ENCODE measurements at places on chromosomes 11 and 22.

- no peak for DNase-seq
These were observed 14.7 kb downstream of the APOL3 start for GRCh38 chr22:36145881-36146280.

- DNase-seq: no peak
These were observed 20.3 kb downstream of the PARVG start for GRCh38 chr22:44200855-44201550.

- no peak for DNase-seq
These were observed 39.6 kb downstream of the BUD13 start for GRCh38 chr11:116733043-116733755.

- no peak for DNase-seq
These were observed 21.7 kb upstream of the TH start for GRCh38 chr11:2193099-2193887.

DNA sequence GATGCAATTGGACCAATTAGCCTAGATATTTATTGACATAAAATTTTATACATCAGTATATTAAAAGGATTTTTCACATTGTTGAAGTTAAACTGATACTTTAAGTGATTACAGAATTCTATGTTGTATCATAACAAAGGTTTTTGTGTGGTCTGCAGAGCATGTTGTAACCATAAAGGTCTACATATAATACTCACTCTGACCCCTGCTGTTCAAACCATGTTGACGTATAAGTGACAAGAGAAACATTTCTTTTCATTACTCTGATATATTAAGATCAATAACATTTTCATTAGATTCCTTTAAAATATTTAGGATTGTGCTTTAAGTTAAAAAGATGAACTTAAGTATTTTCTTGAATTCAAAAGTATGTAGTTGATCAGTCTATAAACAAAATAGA is 63.9 kb downstream of the GAS2 start:
- peak; percentile 21 for DNase-seq

DNA sequence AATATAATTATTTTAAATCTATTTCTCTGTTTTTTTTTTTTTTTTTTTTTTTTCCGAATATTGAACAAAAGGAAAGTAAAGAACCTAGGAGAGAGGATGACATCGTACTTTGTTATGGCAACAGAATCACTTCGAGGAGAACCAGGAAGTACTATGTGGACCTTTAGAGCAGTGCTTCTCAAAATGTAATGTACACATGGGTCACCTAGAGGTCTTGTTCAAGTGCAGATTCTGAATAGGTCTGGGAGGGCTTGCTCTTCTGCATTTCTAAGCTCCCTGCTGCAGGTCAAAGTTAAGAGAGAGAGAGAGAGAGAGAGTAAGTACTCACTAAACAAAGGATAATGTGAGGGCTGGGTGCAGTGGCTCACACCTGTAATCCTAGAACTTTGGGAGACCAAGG is 419.5 kb upstream of the TENM4 start:
- DNase-seq: no peak

- no peak for DNase-seq
These were observed 23.3 kb downstream of the SAMM50 start for GRCh38 chr22:43978558-43978957.

- DNase-seq: no peak
These were observed 15.9 kb upstream of the GRAMD4 start for GRCh38 chr22:46604306-46604690.

DNA sequence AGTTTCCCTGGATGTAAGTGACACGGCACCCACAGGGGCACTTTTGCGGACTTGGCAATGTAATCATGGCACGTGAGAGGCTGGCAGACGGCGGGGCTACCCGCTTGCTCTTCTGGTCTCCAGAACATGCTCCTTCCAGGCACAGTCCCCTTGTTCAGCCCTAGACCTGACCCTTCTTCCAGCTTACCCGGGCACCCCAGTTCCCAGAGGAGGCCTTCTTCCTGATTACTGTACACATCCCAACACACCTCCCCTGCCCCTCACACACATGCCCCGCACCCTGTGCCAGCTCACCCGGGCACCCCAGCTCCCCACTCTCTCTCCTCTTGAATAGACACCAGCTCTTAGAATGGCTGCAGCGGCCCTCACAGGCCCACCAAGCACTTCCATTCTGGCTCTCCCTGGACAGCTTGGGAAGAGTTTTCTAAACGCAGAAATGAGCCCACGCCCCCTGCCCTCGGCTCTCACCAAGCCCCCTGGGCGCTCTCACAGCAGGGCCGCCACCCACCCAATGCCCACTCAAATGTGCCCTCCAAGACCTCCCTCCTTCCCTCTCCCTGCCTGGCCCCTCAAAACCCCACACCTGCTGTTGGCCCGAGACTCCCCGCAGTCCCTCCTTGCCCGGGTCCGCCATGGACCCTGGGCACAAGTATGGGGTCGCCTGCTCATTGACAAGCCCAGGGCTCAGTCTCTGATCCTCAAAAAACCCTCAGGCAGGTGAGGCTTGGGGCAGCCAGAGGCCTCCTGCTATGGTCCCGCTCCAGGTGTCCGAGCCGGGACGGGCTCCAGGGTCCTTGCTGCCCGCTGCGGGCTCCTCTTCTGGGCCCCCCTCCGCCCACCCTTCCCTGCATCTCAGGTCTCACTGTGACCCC is 88.5 kb downstream of the WNT7B start:
- no peak for DNase-seq

DNA sequence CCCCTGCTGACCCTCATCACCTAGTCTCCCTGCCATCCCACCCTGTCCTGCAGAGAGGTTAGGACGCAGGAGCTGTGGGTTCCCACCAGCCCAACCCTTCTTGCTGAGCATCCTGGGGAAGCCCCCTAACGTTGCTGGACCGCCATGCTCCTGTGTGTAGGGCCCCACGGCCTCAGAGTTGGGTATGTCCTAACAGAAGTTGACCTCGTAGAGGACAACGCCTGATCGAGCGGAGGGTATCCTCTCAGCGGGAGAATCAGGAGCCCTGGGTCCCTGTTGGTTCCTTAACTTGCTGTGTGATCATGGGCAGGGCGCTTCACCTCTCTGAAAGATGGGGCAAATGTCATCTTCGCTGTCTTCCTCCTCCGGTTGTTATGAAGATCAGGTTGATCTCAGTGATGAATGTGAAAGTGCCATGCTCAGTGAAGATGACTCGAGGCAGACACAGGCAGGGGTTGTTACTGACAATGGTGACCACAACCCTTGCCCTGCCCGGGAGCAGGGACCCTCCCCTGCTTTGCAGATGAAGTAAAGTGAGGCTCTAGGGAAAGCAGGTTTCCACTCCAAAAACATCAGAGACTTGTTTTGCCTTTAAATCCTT is 19.3 kb upstream of the CD5 start:
- DNase-seq: no peak

- no peak for DNase-seq
These were observed 24.6 kb upstream of the FAT3 start for GRCh38 chr11:92199991-92200390.

GRCh38 chr11:45733176-45733575 is 67.8 kb upstream of the CHST1 start:
- DNase-seq: no peak

- DNase-seq: peak; percentile 60
These were observed 13.0 kb downstream of the GALNT18 start for GRCh38 chr11:11608783-11609232.

DNA sequence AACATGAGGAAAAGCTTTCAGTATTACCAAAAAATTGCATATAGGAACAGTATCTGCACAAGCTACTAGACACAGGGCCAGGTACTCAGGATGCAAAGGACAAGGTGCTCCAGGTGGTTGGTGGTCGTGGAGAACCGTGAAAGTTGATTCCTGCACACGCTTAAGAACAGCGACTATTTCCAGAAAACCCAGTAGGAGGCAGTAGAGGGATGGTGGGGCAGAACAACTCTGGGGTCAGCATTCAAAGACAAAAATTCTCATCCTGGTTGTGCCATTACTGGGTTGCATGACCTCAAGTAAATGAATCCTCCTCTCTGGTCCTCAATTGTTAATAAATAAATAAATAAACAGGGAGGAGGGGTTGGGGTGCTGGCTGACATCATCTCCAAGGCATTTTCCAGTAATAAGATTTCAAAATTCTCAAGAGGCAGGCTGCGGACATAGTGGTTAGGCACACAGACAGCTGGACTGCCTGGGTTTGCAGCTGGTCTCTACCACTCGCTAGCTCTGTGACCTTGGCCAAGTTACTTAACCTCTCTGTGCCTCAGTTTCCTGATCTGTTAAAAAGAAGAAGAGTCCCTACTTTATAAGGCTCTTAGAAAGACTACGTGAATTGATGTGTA is 89.6 kb downstream of the ISX start:
- no peak for DNase-seq

- no peak for DNase-seq
These were observed 77.1 kb downstream of the TP53I11 start for GRCh38 chr11:44873537-44873936.

- no peak for DNase-seq
These were observed 182.6 kb downstream of the TRPC6 start for GRCh38 chr11:101401245-101401644.

DNA sequence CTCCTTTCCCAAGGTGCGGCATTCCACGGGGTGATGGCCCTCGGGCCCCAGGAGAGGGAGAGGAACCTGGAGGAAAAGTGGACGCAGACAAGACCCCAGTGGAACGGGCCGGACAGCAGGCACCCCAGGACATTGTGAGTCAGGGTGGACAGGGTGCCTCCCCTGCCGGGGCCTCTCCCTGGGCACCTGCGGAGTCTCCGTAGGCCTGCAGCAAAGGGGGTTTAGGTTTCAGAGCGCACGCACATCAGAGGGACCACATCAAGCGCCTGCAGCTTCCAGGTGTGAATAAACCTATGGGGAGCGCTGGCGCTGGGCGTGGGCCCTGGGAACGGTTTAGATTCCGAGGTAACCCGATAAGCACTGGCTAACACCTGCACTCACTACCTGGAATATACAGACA is 22.7 kb upstream of the FGF19 start:
- no peak for DNase-seq

- DNase-seq: no peak
These were observed 73.8 kb upstream of the CRTAM start for GRCh38 chr11:122764371-122765090.

GRCh38 chr11:959608-960007 is 33.9 kb downstream of the AP2A2 start:
- DNase-seq: no peak

GRCh38 chr11:130624971-130625544 is 176.6 kb downstream of the ADAMTS15 start:
- DNase-seq: no peak

DNA sequence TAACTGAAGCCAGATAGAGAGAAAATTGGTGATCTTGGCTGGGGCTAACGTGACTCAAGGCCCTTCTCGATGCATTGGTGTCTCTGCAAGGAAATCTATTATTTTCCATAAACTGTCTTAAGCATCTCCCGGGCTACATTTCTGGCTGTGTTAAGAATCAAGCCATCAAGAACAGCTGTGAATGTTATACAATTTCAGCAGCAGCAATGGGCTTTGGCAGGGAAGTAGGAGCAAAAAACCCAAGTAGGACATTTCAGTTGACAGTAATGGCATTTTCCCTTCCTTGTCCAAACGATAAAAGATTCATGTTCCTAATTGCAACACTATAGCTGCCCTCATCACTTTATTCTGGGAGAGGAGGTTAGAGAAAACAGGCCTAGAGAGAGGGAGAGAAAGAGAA is 335.0 kb downstream of the CADM1 start:
- DNase-seq: no peak

DNA sequence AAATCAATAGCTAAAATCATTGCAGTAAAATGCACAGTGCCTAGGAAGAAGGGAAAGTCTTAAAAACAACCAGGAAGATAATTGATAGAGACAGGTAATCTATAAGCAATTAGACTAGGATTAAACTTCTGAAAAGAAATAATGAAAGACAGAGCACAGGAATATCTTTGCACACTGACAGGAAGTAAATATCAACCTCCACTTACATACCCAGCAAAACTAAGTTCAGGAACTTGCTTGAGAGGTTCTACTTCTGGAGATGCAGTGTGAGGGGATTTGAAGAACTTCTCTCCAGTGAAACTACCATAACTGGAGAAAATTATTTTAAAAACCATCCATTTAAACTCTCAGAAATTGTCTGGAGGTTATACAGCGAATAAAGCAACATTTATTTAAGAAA is 104.1 kb downstream of the EHF start:
- DNase-seq: no peak

- no peak for DNase-seq
These were observed 12.2 kb downstream of the SMTN start for GRCh38 chr22:31093086-31093850.

DNA sequence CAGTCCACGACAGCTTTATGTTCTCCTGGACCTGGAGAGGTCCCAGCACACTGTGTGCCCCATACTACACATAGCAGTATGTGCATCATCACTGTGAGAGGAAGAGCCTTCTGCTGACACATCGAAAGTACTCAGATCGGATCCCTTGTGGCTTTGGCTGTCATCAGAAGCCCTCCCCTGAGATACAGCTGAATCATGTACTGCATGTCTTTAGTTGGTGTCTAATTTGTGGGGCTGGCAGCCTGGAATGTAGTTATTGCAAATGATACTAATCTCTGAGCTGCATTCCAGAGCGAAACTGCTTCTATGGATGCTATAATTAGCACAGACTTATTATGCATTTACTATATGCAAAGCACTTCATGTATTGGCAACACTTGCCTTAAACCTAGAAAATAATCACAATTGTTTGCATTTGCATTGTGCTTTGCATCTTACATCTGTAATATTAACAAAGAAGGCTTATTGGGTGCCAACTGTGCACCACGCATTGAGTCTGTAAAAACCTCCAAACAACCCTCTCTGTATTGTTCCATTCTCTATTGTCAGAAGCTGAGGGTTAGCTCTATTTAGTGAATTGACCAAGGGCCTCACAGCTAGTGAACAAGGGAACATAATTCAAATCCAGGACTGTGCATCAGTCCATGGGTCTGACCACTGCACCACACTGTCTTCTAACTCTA is 89.2 kb upstream of the CRTAM start:
- DNase-seq: no peak

GRCh38 chr11:27227736-27228135 is 135.3 kb downstream of the CCDC34 start:
- peak; percentile 39 for DNase-seq

GRCh38 chr11:72239849-72240460 is 4.0 kb downstream of the PHOX2A start:
- DNase-seq: peak; percentile 16

DNA sequence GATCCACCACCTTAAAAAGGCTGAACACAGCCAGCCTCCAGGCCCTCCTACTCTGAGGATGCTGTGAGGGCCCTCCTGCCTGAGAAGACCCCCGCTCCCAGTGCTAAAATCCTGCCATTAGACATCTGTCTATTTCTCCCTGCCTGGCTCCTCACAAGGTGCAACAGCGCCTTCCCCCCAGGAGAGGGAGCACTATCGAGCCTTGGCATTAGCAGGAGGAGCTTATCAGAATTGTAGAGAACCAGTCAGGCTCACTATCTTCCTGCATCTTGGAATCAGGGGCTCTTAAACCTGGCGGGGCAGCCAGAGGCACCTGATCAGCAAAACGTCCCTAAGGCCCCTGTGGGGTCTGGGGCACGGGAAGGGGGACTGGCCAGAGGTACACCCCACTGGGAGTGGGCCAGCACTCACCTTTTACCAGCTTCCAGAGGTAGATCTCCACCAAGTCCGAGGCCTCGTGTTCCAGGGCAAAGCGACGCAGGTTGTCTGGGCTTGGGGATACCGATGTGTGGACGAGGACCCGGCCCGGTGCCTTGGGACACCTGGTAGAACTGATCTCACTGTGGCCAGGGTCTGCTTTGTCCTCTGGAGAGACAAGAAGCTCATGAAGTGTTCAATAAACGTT is 28.7 kb downstream of the CHRDL2 start:
- DNase-seq: peak; percentile 23

Data from NCI-H1417 (cell line).